ENCODE measurements at places on chromosomes 6 and 20. TPM values are rescaled to one million over a fixed set of nuclear protein-coding genes. Genes with fewer than 3 reads are reported as not detected.

- peak; percentile 81 for DNase-seq
These were observed 21.1 kb downstream of the SPTLC3 start for GRCh38 chr20:13029687-13030375.

- no peak for DNase-seq
These were observed 36.7 kb downstream of the INSM1 start for GRCh38 chr20:20404633-20405032.

OR2J3 gene
- total RNA-seq = not detected

- peak; percentile 9 for DNase-seq
These were observed 11.8 kb upstream of the SNRPC start for GRCh38 chr6:34745277-34746103.

DNA sequence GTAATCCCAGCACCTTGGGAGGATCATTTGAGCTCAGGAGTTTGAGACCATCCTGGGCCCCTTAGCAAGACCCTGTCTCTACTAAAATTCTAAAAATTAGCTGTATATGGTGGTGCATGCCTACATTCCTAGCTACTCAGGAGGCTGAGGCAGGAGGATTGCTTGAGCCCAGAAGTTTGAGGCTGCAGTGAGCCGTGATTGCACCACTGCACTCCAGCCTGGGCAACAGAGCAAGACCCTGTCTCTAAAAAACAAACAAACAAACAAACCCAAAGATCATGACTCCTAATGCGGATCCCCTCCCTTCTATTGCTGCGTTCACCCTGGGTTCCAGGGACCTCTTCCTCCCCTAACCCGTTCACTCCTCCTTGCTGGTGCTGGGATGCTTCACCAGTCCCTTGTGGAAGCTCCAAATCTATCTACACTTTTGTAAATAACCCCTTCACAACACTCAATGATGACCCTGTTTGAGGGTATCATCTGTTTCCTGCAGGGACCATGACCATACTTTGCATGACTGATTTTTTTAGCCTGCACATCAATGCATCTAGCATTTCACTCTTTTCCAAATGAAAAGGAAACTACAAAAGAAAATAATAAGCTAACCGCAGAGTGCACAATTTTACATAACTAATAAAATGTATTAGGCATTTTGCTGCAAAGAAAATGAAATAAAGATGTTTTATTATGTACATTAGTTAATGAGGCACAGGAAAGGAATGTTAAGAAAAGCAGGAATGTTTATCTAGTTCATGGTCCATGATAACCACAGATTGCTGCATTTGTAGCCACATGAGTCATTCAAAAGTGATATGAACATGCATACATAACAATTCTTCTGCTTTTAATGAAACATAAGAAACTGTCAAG lies 30.5 kb upstream of the IPCEF1 start:
- DNase-seq = peak; percentile 75

SLPI gene
- 1.5 TPM for total RNA-seq
